Right ventricle myocardium superior (tissue), 1 donor: ENCODE measurements at places on chromosomes 2 and 18. TPM values are rescaled to one million over a fixed set of nuclear protein-coding genes. Genes with fewer than 3 reads are reported as not detected.

GRCh38 chr2:231583982-231584381, 8.7 kb upstream of the TEX44 start:
- DNase-seq = no peak

- DNase-seq = no peak
These were observed 124.4 kb downstream of the GRB14 start for GRCh38 chr2:164496881-164497280.

- DNase-seq = no peak
These were observed 415.9 kb downstream of the TDRD15 start for GRCh38 chr2:21539685-21540084.

The HTR2B gene
- 0.24 TPM for total RNA-seq

DNA sequence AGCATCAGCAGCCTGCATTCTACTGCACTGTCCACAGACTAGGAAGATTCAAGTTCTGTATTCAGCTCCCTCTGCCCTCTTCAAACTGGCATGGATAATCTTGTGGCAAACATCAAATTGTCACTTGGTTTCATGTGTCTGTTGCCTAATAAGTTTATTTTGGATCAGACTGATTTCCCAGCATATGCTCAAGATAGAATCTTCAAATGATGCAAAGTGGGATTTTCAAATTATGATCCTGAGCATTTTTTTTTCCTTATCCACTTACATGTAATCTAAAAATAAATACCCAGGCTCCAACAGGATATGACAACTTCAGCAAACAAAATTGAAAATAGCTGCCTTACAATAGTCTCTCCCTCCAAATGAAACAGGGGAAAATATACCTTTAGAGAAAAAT, 160.9 kb upstream of the VRK2 start:
- no peak for DNase-seq

GRCh38 chr2:170587117-170587516, 128.0 kb upstream of the SP5 start:
- no peak for DNase-seq

DNA sequence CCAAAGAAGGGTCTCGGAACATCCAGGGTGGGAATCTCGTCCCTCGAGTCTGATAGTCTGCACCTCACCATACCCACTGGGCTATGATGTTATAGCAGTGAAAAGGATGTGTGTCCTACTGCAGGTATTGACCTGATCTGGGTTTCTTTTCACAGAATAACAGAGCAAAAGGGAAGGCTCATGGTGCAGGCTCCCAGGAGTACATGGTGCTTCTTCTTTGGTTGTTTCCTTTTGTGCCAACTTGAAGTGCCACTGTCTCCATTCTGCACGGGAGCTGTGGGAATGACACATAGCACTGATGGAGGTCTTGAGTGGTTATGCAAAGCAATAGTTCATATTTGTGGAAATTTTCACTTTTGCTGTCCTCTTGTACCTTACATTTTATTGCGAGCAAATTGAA, 72.2 kb upstream of the EML6 start:
- no peak for DNase-seq

DNA sequence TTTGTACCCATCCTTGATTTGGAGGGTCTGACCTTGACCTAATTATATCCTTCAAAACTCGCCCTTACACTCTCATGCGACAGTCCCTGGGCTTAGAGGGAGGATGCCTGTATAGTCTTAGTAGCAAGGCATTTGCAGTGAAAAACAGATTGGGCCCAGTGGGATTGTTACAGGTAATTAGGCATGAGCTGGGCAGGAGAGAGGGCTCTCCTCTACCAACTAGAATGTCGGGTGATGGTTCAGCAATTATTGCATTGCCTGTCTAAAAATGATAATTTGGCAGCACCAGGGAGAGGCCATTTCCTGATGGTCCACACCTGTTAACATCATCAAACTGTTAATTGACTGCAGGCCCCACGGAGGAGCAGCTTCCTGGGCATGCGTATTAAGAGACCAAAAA, 32.4 kb downstream of the COMMD1 start:
- DNase-seq = no peak

DNA sequence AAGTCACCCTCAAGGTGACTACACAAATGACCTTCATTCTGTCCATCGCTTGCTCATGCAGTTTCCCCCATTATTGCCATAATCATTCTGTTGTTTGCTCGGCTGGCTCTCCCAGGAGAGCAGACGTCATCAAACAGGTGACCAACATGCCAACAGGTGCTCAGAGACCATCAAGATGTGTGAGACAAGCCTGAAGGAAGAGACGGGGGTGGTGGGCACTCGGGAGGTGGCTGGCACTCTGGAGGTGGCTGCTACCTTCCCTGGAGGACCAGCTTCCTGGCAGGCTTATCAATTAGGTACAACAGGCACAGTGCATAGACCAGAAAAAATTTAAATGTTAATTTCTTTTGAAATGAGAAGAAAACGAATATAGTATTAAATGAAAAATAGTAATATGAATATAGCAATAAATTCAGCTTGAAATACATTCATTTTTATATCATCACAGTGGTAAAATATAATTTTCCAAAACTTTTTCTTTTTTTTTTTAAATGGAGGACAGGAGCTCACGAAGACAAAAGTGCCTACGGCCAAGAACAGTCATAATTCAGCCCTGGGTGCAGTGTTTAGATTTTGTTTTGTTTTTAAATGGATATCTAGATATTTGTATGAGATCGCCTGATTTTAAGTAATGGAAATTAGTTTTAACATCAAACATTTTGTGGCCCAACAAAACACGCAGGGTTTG, 16.9 kb upstream of the HAAO start:
- no peak for DNase-seq

The IL36RN gene
- total RNA-seq = not detected

DNA sequence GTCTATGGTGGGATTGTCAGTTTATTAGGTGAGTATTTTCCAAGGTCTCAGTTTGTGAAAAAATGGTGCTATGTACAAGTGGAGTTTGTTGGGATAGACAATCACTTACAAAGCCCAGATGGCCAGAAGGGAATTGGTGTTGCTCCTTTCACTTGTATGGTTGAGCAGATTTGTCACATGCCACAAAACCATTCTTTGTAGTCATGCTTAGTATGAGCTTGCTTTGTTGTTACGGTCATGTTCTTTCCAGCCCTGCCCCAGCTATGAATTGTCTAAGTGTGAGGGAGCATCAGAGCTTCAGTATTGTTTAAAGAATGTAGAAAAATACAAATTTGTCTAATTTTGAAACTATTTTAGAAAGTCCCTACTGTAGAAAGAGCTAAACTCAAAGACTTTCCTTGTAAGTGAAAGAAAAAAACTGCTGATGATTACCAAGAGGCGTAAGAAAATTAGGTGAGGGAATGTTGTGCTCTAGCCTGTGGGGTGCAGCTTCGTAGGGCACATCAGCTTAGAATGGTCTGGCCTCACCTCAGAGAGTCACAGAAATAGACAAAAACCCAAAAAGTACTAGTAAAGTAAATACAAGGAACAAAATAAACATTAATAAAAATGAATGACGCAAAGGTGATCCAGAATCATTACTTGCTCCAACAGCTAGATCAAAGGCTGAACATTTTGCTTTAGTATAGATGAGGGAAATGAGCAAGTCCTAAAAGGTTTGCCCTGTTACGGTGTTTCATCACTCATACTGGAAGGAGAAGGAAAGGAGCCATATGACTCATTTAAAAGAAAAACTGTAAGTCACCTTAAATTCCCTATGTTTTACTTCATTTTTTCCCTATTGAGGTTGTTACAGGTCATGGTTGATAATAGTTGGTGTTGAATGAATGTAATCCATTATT, 9.2 kb downstream of the TGIF1 start:
- no peak for DNase-seq

GRCh38 chr2:200258881-200259576, 47.5 kb upstream of the SPATS2L start:
- no peak for DNase-seq

GRCh38 chr18:43341014-43341413, 63.7 kb upstream of the SYT4 start:
- no peak for DNase-seq

GRCh38 chr2:83394134-83394904, 1064.8 kb downstream of the SUCLG1 start:
- DNase-seq = no peak

The COX7A2L gene
- 90.1 TPM for total RNA-seq

DNA sequence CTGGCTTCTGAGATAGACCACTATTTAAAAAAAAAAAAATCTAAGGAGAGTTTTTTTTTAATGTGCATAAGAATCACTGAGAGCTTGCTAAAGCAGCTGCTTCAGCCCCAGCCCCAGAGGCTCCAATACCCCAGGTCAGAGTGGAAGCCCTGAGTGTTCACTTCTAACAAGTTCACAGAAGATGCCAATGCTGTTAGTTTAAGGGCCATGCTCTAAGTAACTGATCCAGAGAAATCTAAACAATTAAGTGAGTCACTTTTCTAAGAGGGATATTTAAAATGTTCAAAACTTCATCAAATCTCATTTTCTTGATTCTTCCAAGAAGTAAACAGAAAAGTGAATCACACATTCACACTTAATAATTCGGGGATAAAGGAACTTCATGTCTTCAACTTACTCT, 126.4 kb upstream of the CD226 start:
- DNase-seq = no peak

- DNase-seq = no peak
These were observed 26.2 kb downstream of the PCBP1 start for GRCh38 chr2:70113359-70114070.

- DNase-seq = no peak
These were observed at the start of gene CLASP1 for GRCh38 chr2:121649149-121649595. CLASP1 (minus strand) TSS chr2:121649462; CDS start chr2:121605895, 43,567 bp downstream.
